Stimulated activated CD4-positive, alpha-beta T cell treated with anti-CD3 and anti-CD28 coated beads, Interleukin-2, amount 100 ng/mL, for 4 hours (primary cell): ENCODE measurements at places on chromosomes 16 and 17.

DNA sequence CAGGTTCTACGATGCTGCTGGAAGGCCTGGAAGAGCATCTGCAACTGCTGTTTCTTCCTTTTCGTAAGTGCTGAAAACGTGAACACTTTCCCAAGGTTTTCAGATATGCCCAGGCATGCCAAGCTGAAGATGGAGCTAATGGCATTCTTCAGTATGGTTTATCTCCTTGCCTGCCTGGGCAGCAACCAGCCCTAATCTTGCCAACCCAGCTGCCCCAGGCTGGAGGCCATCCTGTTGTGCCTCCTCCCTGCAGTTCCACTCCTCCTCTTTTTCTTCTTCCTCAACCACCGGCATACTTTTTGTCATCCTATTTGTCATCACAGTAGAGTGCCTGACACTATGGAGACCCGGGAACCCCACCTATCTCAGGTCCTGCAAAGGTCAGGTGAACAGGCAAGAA lies 1849.3 kb downstream of the TP53TG3F start:
- no peak for DNase-seq

GRCh38 chr16:11142261-11142630 lies 113.8 kb downstream of the SOCS1 start:
- no peak for DNase-seq

GRCh38 chr16:12586701-12587100 lies 217.0 kb downstream of the CPPED1 start:
- no peak for DNase-seq

GRCh38 chr17:81142301-81143199 lies 22.8 kb upstream of the PVALEF start:
- DNase-seq, result peak; percentile 28
